Right cardiac atrium (tissue), 5 donors: ENCODE measurements at places on chromosomes 6 and 20.

DNA sequence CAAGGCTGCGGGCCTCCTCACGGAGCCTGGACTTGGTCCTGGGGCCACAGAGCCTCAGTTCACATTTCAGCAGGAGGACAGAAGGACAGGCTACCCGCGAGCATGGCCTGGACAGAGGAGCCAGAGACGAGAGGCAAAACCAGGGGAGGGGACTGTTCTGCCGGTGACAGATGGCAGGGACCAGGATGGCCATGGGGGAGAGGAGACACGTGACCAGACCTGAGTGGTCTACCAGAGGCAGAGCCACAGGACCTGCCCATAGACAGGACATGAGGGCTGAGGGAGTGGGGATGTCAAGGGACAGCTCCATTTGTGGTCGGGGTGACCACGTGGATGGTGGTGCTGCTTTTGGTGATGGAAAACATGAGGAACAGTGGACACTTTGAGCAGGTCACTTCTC lies 207.9 kb downstream of the NFATC2 start:
- no peak for DNase-seq

- DNase-seq, result no peak
Measured at GRCh38 chr20:17904027-17904426, 64.6 kb downstream of the SNX5 start.

DNA sequence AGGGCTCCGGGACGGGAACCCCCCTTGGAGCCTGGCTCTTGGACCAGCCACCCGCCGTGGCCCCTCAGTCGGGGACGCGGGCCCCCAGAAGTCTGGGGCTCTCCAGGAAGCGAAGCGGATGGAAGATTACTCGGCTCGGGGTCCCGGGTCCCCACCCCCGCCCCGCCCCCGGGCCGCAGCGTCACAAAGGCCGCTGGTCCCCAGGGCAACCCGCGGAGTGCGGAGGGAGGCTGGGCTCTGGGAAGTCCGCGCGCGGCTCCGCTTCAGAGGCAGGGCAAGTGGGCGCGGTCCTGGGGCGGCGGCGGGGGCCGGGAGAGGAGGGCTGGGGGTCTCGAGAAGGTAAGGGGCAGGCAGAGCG lies at the start of gene FNDC11:
Gene FNDC11 (plus strand): TSS at position 227 of the 358 bp plus-strand sequence. CDS start 1,505 bp downstream, outside the sequence.
- peak; percentile 68 for DNase-seq

- DNase-seq, result no peak
Measured at GRCh38 chr20:31566658-31567379, 38.3 kb upstream of the ID1 start.

GRCh38 chr6:51153109-51153508 lies 334.4 kb downstream of the TFAP2B start:
- DNase-seq, result no peak
